Stimulated activated CD4-positive, alpha-beta T cell treated with anti-CD3 and anti-CD28 coated beads, Interleukin-15, amount 100 ng/mL, for 24 hours (primary cell): ENCODE measurements at places on chromosomes 3 and 15.

GRCh38 chr3:128459461-128459820, 7.2 kb downstream of the DNAJB8 start:
- DNase-seq, result no peak

DNA sequence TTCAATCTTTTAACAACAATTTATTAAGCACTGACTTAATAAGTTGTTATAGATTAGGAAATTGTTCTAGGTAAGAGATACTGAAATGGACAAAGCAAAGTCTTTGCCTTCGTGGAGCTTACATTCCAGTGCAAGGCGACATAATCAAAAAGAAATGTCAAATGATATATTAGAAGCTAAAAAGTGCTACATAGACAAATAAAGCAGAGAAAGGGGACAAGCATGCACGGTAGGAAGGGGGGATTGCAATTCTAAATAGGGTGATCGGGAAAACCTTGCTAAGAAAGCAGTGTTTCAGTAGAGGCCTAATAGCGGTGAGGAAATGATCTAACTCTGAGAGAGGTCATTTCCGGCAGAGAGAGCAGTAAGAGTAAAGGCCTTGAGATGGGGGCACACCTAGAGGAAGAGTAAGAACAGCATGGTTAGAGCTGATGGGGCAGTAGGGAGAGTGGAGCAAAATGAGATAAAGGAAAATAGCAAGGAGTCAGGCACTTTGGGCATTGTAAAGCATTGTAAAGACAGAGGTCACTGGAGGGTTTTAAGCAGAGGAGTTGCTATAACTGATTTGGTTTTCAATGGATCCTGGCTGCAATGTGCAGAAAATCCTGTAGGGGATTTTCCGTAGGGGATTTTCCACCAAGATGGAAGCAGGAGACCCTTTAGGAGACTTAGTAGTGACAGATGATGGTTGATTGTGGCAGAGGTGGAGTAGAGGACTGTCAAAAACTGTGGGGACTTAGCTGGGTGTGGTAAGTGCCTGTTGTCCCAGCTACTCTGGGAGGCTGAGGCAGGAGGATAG, 71.7 kb upstream of the CFAP20DC start:
- no peak for DNase-seq

DNA sequence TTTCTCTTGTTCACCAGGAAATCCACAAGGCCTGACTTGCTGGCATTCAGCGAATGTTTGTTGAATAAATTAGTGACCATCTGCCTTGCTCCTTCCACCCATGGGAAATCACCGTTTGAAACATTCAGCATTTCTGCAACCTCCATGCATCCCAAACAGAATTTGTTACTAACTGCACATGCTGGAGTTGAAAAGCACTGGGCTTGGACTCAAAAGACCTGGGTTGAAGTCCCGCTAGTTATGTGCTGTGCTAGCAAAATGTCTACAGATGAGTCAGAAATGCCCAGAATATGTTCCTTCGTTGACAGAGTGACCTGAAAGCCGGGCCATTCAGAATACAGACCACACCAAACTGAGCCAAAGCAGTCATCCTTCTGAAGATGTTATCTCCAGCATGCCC, 144.6 kb downstream of the ALDH1A2 start:
- no peak for DNase-seq

GRCh38 chr3:30693470-30694120, 87.2 kb downstream of the TGFBR2 start:
- DNase-seq, result peak; percentile 44

GRCh38 chr3:98839846-98840245, 61.6 kb downstream of the DCBLD2 start:
- no peak for DNase-seq

- DNase-seq, result no peak
Measured at GRCh38 chr3:50602595-50603191, 8.9 kb downstream of the CISH start.

- DNase-seq, result no peak
Measured at GRCh38 chr15:80155001-80155377, 2.2 kb downstream of the FAH start.

- no peak for DNase-seq
Measured at GRCh38 chr3:193640728-193641439, 47.9 kb downstream of the OPA1 start.

GRCh38 chr3:123724306-123724705, 139.5 kb upstream of the HACD2 start:
- DNase-seq, result no peak

DNA sequence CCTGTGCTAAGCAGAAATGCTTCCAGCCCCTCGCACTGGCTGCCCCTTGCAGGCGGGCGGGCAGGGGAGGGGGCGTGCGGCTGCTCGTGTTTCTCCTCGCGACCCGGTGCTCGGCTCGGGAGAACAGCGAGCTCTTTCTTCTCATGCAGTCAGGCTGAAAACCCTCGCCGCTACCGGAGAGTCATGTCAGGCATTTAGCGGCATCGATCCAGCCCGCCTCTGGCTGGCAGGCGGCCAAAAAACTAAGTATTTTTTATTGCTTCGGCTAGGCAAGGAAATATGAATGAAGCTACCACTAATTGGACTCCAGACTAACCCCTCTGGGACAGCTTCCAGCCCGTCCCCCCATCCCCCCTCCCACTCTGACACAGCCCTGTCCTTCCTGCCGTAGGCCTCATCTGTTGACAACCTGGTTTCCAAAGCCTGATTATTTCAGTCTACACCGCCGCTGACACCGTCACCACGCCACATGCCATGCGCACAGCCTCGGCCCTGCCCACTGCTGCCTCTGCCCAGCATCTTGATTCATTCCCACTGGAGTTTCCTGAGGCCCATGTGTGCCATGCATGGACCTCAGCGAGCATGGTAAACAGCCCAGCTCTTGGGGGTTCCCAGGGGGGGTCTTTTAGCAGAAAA, 35.3 kb downstream of the TLE3 start:
- no peak for DNase-seq

GRCh38 chr3:53646723-53647122, 152.3 kb downstream of the CACNA1D start:
- DNase-seq, result no peak

DNA sequence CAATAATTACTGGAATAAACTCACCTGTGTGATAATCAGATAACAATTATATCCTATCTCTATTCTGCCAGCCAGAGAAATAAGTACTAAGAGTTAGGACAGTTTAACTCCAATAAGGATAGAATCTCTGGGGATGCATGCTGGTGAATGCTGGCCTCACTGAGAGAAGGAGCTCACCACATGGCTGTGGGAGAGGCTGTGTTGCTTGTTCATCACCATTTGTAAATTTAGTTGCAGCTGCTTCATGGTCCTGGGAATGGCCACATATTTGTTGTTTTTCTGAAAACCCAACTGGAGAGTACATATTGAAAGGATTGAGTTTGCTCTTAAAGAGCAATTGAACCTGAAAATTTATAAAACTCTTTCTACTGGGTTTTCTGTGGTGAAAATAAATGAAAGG, 207.3 kb downstream of the NECTIN3 start:
- DNase-seq, result no peak

- no peak for DNase-seq
Measured at GRCh38 chr3:61297821-61298220, 46.6 kb upstream of the FHIT start.

GRCh38 chr3:100759950-100760349, 50.7 kb downstream of the TFG start:
- DNase-seq, result no peak

- DNase-seq, result peak; percentile 87
Measured at GRCh38 chr3:16884084-16884747, 539 bp upstream of the PLCL2 start.

DNA sequence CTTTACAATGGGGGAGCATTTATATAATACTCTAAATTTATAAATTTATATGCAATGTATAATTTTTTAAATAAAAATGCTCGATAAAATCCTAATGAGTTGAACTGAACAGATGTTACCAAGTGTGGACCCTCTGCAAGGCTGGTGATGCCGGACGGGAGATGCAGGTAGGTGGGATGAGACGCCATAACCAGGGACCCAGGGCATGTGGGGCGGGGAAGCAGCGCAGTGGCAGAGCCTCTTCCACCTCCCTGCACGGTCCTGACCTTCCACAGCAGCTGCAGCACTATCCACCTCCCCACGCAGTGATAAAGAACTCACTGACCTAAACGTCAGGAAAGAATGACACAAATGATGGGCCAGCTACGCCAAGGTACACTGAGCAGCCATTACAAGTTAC, 12.8 kb downstream of the PCSK6 start:
- no peak for DNase-seq

DNA sequence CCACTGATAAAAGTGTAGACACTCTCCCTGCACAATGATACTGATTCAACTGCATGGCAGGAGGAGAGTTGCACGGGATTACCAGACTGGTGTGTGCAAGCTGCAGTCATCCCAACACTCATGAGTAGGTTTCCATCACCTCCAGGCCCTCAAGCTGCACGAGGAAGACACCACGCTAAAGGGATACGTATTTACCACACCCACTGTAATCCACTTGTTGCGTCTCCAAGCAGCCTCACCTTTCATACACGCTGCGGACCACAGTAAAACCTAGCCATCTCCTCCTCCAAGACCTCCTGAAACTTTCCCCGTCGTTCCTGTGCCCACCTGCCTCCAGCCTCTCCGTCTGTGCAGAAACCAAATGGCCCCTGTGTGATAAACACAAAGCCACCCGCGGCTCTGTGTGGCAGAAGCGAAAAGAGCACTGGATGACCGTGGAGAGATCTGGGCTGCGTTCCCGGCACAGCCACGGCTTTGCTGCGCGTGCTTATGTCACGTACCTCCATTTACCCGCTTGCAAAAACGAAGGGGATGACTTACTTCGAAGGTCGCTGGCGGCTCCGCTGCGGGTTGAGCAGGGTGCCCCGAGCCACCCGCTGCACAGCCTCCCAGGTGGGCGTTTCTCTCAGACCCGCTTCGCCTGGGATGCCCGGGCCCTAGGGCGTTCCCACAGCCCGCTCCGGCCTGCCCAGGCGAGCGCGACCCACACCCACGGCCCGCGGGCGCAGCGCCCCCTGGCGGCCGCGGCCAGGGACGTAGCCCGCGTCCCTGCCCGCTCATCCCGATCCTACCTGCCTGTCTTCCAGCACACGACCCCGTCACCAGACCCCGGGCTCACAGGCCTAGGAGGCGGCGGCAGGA, 643 bp downstream of the ABCC5 start:
- DNase-seq, result peak; percentile 66

GRCh38 chr3:87975716-87976115, 83.1 kb downstream of the CGGBP1 start:
- no peak for DNase-seq

DNA sequence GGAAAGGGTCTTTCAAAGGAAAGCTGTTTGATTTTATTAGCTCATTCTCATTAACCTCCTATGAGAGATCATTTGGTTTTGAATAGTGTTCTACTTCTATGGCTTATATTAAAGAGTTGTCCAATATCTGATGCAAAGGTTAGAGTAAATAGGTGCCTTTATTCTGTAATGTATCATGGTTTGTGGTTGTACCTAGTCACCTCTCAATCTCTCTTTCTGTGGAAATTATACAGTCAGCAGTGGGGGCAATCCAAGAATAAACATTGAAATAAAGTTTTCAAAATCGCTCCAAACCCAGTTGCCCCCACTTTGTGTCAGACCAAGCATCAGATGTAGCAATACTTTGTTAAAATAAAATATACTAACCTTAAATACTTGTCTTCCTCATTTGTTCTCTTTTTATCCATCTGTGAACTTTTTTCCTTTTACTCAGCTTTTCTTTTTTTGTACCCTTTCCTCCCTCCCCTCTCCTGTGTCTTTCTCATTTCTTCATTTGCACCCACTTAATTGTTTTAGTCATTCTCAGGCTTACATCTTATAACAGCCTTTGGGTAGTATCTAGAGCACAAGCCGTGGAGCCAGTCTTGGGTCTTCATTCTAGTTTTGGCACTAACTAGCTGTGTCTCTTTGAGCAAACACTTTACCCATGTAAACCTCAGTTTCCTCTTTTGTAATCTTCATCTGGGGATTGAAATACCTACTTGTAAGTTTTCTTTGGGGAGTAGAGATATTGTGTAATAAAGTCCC, 16.7 kb downstream of the CMSS1 start:
- DNase-seq, result no peak

- no peak for DNase-seq
Measured at GRCh38 chr3:127149621-127150310, 43.2 kb upstream of the PRR23E start.

GRCh38 chr15:94596707-94597106, 365.3 kb downstream of the MCTP2 start:
- no peak for DNase-seq

GRCh38 chr3:177516158-177517011, 319.1 kb upstream of the TBL1XR1 start:
- DNase-seq, result no peak

- no peak for DNase-seq
Measured at GRCh38 chr15:92617549-92618520, 37.7 kb downstream of the FAM174B start.

DNA sequence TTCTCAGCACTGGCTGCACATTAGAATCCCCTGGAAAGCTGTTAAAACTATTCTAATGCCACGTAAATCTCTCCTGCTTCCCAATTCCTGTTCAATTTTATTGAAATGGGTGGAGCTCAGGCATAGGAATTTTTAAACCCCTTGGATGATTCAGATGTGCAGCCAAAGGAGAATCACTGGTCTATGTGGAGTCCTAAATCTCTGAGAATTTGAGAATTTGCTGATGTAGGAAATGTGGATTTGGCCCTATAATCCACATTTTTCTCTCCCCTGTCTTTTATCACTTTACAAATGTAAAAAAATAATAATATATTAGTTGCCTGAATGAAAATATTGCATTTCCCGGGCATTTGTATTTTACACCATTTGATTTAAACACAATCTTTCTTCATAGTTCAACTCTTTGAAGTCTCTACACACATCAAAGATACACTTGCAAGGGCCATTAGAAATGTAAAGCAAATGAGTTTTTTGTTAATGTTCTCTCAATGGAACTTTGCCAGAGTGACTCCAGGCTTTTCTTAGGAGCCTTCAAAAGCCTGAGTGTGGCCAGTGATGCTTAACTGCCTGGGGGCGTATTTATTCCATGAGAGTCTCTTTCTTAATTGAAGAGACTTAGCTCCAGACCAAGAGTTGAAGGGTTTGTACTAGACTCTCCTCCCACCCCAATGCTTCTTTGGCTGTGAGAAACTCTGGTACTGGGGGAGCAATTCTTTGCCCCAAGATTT, 48.8 kb upstream of the PTX3 start:
- DNase-seq, result no peak

DNA sequence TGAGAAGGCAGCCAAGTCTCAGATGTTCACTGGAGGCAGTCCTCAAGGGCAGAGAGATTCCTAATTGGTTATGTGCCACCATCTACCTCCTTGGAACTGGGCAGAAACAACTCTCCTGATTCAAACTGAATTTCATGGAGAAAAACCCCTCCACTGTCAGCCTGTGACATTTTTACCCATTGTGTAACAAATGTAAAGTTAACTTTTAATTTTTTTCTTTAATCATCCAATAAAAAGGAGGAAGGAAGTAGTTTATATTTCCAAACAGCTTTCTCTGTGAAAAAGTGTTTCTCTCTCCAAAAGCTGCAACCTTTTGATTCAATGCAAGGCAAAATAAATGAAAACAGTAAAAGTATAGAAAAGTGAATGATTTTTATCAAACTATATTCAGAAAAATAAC, 510 bp upstream of the COLQ start:
- DNase-seq, result no peak

DNA sequence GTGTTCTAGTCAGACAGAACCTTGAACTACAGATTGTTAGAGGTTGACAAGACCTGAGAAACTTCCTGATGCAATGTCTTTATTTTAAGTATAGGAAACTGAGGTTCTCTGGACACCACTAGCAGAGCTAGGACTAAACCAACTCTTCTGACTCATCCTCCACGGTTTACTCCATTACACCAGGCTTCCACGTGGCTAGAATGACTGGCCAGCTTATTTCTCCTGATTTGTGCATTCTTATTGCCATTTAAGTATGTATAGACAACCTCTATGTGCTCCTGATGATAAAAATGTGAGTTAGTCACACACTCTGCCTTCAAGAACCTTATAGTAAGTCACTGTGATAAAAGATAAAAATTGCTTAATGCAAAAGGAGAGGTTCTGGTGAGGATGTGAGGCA, 182.7 kb downstream of the MEX3B start:
- no peak for DNase-seq
